ENCODE measurements at places on chromosomes 13 and 19.

- no peaks in the 10 kb centered on the region for H3K27me3 ChIP-seq
- no peaks in the 10 kb centered on the region for H3K4me1 ChIP-seq
- no peaks in the 10 kb centered on the region for H3K36me3 ChIP-seq
- H3K27ac ChIP-seq = no peak overlapping the region
- H3K4me3 ChIP-seq = no peak overlapping the region
- no peak for DNase-seq
These were observed 1060.4 kb downstream of the EFNB2 start for GRCh38 chr13:105474983-105475610.

- no peaks in the 10 kb centered on the region for H3K36me3 ChIP-seq
- no peak for DNase-seq
- peaks cover 3% of the 10 kb centered on the region for H3K4me1 ChIP-seq
- H3K27ac ChIP-seq = no peak overlapping the region
- H3K27me3 ChIP-seq = no peaks in the 10 kb centered on the region
These were observed 4.1 kb downstream of the TLE2 start for GRCh38 chr19:3024870-3025548.

DNA sequence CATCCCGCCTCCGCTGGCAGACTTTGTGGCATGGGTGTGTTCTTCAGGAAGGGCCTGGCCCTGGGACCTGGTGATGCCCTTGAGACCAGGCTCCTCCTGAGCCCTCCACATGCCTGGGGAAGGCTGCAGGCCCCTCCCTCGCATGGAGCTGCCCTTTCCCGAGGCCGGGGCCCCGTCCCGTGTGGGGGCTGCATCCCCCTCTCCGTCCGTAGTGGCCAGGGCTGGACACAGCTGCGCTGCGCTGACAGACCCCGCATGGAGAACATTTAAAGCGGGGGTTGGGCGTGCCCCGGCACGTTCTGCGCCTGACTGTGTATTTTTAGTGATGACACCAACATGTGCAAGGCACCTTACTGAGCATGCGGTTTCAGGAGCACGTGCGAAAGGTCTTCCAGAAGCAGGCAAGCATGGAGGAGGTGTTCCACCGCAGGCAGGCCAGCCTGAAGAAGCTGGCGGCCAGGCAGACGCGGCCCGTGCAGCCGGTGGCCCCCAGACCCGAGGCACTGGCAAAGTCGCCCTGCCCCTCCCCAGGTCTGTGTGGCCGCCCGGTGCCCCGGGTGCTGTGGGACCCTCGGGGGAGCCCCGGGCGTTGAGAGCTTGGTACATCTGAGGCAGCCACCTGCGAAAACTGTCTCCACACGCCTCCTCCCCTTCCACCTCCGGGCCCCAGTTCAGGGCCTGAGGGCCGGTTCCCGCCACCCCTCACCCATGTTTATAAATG lies 28.8 kb upstream of the F7 start:
- no peak for DNase-seq
- H3K27me3 ChIP-seq = no peaks in the 10 kb centered on the region
- H3K4me1 ChIP-seq = no peaks in the 10 kb centered on the region
- no peak overlapping the region for H3K27ac ChIP-seq
- H3K36me3 ChIP-seq = no peaks in the 10 kb centered on the region
- H3K4me3 ChIP-seq = no peak overlapping the region

DNA sequence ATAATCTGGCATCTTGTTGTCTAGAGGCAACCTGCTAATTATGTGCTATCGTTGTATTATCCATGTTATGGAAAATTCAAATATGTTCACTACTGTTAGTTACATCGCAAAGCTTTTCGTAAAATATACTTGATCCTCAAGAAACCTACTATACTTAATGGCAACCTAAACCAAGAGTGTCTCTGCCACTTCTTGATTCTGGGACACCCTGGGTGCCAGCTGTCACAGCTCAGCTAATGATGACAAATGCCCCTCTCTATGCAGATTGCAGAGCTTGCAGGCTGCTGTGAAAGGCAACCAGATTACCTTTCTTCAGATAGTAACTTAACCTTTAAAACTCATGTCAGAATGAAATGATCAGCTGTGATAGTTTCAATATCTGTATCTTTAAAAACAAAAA lies 8.9 kb upstream of the MAB21L1 start:
- H3K36me3 ChIP-seq = no peaks in the 10 kb centered on the region
- DNase-seq = no peak
- H3K27me3 ChIP-seq = no peaks in the 10 kb centered on the region
- H3K4me3 ChIP-seq = no peak overlapping the region
- H3K4me1 ChIP-seq = no peaks in the 10 kb centered on the region

- H3K27me3 ChIP-seq = no peaks in the 10 kb centered on the region
- H3K27ac ChIP-seq = no peak overlapping the region
- no peak overlapping the region for H3K4me3 ChIP-seq
- no peaks in the 10 kb centered on the region for H3K36me3 ChIP-seq
These were observed 1.6 kb upstream of the ZNF556 start for GRCh38 chr19:2865334-2866100.

GRCh38 chr19:43354305-43354627 lies 780 bp downstream of the CD177 start:
- H3K4me1 ChIP-seq = no peaks in the 10 kb centered on the region
- no peaks in the 10 kb centered on the region for H3K36me3 ChIP-seq
- DNase-seq = no peak
- no peaks in the 10 kb centered on the region for H3K27me3 ChIP-seq
- no peak overlapping the region for H3K27ac ChIP-seq
